Activated CD4-positive, alpha-beta T cell treated with anti-CD3 and anti-CD28 coated beads, Interleukin-2, amount 50 U/mL, for 4 hours (primary cell): ENCODE measurements at places on chromosomes 16 and 17.

- no peak for DNase-seq
These were observed 16.6 kb downstream of the TBC1D16 start for GRCh38 chr17:80018917-80019651.

- DNase-seq = no peak
These were observed 100.8 kb downstream of the CCDC182 start for GRCh38 chr17:57644326-57644725.

- DNase-seq = no peak
These were observed 45.1 kb upstream of the ZNF750 start for GRCh38 chr17:82884970-82885353.

DNA sequence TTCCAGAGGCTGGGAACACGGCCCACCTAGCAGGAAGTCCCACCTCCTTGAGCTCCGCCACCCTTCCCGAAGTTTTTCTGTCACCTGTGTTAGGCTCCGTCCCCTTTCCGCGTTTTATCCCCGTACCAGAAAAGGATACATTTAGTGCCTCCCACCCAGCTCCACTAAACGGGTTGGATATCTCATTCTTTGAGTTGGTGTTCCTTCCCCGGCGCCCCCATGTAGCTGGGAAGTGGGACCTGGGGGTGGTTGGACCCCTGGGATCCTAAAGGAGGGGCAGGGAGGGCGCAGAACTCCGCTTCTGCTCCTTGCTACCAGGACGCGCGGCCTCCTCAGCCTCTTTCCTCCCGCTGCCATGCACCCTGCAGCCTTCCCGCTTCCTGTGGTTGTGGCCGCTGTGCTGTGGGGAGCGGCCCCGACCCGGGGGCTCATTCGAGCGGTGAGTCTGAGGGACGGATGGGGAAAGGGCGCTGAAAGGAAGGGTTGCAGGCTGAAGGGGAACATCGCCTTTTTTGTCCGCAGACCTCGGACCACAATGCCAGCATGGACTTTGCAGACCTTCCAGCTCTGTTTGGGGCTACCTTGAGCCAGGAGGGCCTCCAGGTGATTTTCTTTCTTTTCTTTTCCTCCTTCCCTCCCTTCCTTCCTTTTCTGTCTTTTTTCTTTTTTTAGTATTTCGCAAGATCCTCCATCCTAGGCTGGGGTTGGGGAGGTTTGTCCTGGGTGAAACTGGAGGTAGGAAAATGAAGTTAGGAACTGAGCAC lies 669 bp downstream of the RNF167 start:
- no peak for DNase-seq

- no peak for DNase-seq
These were observed 2.7 kb downstream of the N4BP1 start for GRCh38 chr16:48607056-48607825.

DNA sequence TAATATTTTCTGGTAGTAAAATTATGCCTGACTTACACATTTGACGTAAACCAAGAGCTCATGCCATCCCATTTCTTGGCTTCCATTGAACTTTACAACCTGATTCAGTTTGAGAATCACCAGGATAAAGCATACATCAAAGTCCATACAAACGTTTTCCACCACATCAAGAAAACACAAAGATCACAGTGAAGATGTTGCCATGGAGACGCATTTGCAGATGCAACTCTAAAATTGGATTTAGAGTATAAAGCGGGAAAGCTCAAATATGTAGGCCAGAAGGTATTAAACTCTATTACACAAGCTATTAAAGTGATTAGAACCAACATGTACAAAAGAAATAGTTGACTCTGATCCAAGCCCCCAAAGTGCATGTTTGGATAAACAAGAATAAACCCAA lies 10.4 kb downstream of the C16orf46 start:
- DNase-seq = no peak

GRCh38 chr16:85064186-85064585 lies 36.6 kb downstream of the KIAA0513 start:
- DNase-seq = no peak

GRCh38 chr17:74354123-74354522 lies 7.5 kb downstream of the BTBD17 start:
- peak; percentile 16 for DNase-seq

DNA sequence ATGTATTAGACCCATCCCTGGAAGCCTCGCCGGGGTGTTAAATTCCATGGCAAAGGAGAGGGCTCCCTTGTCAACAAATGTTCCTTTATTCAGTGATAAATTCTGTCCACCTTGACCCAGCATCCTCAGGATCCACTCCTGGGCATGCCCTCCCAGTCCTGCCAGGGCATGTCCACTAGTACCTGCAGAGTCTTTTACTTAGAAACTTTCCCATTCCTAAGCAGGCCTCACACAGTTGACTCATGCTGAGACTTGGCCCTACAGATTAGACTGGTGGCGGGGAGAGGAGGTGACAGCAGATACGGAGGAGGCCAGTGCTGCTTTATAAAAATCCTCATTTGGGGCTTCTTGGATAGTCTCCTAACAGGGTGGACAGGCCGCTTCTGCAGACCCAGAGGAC lies 88.8 kb downstream of the CYLD start:
- DNase-seq = no peak

DNA sequence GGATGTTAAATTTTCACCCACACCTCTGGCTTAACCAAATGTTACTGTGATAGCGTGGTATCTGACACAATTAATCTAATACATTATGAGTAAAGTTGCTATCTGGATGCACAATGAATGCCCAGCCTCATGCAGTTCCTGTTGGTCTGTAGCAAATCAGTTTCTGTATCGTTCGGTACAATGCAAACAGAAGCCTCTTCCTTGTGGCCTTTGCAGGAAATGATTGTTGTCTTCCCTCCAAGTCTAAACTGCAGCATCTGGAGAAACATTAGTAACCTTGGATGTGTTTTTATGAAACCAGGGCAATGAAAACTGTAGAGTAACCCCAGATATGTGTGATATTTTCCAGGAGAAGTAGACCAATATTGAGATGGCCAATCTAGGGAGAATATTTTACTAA lies 46.8 kb downstream of the CYB561 start:
- no peak for DNase-seq

GRCh38 chr17:1629504-1630310 lies 1.1 kb upstream of the SLC43A2 start:
- DNase-seq = peak; percentile 68

- DNase-seq = no peak
These were observed 158.3 kb upstream of the ZFHX3 start for GRCh38 chr16:73206151-73206707.

GRCh38 chr16:89867918-89868317 lies 5.5 kb upstream of the TCF25 start:
- DNase-seq = no peak

DNA sequence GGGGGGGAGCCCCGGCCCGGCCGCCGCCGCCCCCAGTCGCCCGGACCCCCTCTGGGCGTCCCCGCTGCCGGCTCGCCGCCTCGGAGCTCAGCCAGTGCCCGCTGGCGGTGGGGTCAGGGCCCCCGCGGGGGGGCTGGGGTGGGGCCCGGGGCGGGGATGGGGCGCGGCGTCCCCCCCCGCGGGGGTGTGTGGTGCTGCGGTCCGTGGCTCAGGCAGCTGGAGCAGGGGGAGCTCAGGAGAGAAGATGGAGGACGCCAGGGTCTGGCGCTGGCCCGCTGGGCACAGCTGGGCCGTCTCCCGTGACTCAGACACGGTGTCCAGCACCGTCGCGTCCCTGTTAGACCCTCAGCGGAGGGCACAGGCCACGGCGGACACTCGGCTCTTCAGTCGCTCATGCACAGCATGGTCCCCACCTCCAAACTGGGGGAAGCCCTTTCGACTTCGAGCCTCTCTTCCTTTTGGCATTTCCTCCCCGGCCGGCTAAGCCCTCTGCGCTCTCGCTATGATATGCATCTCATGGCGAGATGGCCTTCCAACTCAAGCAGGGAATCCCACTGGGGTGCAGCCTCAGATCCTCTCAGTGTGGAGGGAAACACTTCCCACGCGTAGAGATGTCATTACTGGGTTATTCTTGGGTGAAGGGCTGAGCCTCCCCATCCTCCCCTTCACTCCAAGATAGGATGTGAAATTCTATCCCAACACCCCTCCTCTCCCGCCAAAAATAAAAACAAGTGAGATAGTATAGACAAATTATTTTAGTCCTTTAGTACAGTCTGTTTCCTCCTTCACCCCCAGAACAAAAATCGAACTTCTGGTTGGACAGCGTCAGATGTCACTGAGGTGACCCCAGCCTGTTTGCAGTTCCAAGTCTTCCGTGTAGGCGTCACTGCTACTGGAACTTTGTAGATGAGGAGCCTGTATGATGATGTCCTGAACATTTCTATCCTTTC lies 522 bp upstream of the VEZF1 start:
- peak; percentile 51 for DNase-seq

- no peak for DNase-seq
These were observed 7.7 kb downstream of the ADAM11 start for GRCh38 chr17:44766409-44767038.

DNA sequence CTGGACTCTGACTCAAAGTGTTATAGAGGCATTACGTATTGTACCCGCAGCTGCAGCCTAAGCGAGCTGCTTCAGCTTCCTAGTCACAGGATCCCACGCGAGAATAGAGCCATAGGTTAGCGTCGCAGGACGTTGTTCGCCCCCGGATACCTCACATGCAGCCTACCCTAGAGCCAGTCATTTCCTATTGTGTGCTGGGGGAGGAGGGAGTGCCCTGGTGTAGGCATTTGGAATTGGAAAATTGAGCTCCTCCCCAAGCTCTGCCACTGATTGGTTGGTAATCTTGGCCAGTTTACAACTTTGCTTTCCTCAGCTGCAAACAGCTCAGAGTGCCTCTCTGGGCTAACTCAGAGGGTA lies 530 bp downstream of the NAA60 start:
- peak; percentile 31 for DNase-seq

DNA sequence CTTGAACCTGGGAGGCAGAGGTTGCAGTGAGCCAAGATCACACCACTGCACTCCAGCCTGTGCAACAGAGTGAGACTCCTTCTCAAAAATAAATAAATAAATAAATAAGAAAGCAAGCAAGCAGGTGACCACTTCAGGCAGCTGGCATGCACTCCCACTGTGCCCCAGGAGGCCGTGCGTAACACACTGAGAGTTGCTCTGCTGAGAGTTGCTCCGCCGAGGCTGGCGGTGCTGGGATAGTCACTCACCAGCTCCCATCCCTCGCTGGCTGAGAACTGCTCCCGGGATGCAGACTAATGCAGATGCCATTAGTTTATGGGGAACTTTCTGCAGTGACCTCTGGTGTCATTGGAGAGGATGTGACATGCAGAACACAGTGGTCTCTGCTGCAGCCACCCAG lies 105.7 kb upstream of the PLCG2 start:
- no peak for DNase-seq

GRCh38 chr16:80198311-80199299 lies 342.2 kb upstream of the DYNLRB2 start:
- DNase-seq = no peak

- no peak for DNase-seq
These were observed 48.7 kb downstream of the CCDC42 start for GRCh38 chr17:8695916-8696415.

DNA sequence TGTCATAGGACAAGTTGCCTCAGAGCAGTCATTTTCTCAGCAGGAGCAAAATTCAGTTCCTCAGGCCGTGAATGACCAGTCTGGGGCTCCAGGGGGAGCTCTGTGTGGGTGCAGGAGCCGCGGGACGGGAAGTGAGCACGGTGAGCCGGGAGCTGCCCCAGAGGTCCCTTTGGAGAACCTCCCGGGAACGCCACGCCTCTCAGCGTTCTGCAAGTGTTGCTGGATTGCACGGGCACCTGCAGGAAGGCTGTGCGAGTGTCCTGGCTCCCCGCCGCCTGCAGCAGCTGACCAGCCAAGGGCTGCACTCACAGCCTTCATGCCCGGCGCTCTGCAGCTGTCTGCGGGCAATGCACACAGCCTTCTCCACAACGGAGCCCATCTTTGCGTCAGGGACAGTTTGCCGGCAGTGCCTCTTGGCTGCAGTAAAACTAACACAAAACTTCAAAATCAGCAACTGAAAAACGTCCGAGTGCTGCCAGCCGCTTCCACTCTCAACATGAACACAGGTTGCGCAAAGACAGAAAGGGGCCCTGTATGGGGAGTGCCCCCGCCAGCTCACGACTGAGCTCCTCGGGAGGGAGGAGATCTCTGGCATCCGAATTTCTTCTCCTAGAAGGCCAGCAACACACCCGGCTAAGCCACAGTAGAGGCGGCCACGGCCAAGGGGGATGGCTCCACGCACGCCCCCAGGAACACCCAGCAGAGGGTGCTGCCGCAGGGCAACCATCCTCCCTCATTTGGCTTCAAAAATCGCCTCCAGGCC lies 16.0 kb downstream of the NDUFAF8 start:
- no peak for DNase-seq

DNA sequence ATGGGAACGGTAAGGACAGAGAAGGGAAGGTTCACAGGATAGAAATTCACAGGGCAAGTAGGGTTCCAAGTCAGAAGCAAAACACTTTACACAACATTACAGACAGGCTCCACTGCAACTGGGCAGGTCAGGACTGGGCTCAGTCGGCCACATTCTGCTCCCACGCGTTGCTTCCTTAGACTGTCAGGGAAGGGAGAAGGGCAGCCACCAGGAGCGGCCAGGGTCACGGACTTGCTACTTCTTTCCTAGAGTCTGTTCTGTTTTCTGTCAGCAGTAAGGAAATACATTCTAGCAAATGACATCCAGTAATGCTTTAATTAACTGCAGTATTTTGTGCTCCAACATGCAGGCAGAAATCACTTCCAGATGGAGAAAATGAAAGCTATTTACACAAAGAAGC lies 160.3 kb upstream of the RPH3AL start:
- DNase-seq = no peak

GRCh38 chr16:12516621-12517309 lies 286.9 kb downstream of the CPPED1 start:
- DNase-seq = no peak

DNA sequence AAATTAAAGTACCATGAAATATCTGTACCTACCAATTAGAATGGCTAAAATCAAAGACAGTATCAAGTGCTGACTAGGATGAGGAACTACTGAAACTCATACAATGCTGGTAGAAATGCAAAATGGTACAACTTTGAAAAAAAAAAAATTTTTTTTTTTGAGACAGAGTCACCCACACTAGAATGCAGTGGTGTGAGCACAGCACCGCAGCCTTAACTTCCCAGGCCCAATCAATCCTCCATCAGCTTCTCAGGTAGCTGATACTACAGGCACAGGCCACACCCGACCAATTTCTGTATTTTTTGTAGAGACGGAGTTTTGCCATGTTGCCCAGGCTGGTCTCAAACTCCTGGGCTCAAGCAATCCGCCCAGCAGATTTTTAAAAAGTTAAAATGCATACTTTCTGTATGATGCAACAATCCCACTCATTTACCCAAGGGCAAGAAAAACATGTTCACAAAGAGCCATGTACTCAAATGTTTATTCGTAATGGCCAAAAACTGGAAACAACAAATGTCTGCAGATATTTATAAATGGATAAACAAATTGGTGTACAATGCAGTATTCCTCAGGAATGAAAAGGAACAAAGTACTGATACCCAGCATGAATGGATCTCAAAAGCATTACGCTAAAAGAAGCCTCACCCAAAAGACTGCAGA lies 8.7 kb downstream of the SMURF2 start:
- no peak for DNase-seq

DNA sequence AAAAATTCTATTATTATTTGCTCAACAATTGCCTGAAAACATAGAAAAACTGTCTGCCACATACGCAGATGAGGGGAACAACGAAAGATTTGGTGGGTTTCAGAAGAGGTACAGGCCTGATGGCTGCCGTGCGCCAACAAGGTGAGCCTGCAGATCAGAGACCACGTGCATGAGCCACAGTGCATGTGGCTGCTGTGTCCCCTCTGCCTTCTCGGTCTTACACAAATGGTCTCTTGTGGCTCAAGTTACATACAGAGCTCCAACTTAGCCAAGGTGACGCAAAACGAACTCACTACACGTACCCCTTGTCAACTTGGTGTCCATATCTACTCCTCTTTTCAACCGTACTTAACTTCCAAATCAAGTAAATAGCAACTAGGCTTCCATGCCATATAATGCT lies 82.3 kb downstream of the ADCY9 start:
- no peak for DNase-seq
